Endodermal cell (in vitro differentiated cells): ENCODE measurements at places on chromosomes 13 and 19.
A peak's percentile ranks its signal among the peaks of the same experiment; 100 is the strongest.

DNA sequence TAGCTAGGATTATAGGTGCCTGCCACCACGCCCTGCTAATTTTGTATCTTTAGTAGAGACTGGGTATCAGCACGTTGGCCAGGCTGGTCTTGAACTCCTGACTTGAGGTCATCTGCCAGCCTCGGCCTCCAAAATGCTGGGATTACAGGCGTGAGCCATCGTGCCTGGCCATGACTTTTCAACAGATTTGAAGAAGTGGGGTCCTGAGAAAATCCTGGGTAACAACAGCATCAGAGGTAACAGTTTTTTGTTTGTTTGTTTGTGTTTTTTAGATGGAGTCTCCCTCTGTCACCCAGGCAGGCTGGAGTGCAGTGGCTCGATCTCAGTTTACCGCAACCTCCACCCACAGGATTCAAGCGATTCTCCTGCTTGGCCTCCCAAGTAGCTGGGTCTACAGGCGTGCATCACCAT, 3.7 kb downstream of the JUNB start:
- DNase-seq: no peak

DNA sequence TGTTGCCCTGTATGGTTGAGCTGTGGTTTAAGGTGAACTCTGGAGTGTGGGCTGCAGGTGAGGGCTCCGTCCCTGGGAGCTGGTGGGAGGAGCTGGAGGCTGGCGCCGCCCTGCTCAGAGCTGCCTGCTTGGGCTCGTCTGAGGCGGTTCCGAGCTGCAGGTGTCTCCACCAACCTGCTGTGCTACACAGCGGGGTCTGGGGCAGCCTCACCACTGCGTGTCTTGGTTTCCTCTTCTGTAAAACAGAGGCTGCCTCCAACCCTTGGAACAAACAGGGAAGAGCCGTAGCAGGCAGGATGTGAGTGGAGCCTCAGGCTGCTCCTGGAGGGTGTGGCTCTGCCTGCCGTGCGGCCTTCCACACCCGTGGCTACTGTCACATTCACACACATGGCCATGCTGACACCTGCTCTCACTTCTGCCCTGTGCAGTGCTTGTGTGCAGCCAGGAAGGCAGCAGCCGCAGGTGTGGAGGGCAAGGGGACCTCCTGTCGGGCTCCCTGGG, 21.4 kb downstream of the NAXD start:
- DNase-seq: peak; percentile 45

- no peak for DNase-seq
These were observed 1633.0 kb upstream of the PCDH20 start for GRCh38 chr13:63048653-63049052.

- no peak for DNase-seq
These were observed 27.9 kb downstream of the COL4A2 start for GRCh38 chr13:110334841-110335490.

DNA sequence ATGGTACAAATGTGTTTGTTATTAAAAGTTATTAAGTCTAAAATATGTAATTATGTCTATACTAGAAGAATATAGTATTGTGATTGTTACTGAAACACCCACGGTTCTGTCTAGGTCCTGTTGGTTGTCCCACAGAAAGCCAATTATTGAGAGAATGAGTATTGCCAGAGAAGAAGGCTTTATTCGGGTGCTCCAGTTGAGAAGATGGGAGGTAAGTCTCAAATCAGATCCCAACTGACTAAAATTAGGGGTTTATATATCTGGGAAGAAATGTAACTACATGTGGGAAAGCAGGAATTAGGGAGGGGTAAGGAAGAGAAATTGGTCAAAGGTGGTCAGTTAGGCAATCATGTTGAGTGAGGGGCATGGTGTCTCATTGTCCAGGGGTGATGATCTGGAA, 798.4 kb downstream of the PCDH17 start:
- DNase-seq: no peak

- DNase-seq: no peak
These were observed 38.2 kb downstream of the RFXAP start for GRCh38 chr13:36857253-36857652.

DNA sequence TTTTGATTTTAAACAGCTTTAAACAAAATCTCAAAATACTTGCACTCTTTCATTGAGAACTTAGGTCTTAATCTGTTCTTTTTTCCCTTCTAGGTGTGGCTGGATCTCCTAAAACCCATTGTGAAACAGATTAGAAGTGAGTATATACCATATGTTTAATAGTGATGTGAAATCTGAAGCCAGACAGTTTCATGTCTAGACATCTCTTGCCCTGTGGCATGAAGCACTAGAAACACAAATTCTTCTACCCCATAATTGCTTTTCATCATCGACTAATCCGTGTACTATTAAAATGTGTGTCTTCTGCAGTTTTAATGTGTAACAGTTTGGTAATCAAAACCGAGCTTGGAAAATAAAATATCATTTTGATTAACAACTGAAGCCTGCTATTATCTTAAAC, 188.2 kb upstream of the RNF113B start:
- no peak for DNase-seq

- no peak for DNase-seq
These were observed 70.0 kb downstream of the ATP11A start for GRCh38 chr13:112759827-112760226.

- DNase-seq: peak; percentile 51
These were observed at the start of gene ITGBL1 for GRCh38 chr13:101452519-101453485. Gene ITGBL1, plus strand, starts transcription at chr13:101452675. Its CDS starts 159 bp downstream, at chr13:101452834.

DNA sequence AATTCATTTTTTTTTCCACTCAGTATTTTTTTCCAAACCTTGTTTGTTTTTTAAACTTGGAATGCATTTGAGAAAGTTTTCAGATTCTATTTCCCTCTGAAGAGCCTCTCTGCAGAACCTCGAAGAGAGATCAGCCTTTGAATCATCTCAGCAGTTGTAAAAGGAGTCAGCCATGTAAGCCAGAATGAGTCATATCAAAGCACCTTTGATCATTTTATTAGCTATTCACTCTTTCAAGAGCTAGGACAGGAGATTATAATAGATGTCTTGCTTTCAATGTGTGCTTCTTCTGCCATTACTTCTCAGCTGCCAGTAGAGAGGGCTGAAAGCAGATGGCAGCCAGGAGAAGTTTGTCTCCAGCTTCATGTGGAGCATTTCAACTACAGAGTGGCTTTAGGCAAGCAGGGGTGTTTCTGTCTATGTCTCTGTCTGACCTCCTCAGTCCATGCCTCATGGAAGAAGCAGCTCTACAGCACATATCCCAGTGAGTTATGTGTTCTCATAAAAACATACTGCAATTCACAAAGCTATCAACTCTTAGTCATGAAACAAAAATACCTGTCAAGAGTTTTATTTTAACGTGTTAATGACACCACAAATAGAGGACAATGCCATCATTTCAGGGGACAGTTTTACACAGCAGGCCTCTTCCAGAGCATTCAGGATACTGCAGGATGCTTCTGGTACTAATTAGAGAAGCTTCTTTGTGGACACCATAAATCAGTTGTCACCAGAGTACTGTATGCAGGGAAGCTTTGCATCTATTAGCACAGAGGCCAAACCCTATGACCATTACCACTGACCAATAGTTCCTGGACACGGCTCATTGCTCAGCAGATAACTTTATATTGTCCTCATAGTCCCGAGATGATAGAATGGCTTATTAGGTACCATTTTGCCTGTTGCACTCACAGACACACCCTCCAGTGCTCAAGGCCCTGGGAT, 94.3 kb downstream of the NHLRC3 start:
- no peak for DNase-seq

DNA sequence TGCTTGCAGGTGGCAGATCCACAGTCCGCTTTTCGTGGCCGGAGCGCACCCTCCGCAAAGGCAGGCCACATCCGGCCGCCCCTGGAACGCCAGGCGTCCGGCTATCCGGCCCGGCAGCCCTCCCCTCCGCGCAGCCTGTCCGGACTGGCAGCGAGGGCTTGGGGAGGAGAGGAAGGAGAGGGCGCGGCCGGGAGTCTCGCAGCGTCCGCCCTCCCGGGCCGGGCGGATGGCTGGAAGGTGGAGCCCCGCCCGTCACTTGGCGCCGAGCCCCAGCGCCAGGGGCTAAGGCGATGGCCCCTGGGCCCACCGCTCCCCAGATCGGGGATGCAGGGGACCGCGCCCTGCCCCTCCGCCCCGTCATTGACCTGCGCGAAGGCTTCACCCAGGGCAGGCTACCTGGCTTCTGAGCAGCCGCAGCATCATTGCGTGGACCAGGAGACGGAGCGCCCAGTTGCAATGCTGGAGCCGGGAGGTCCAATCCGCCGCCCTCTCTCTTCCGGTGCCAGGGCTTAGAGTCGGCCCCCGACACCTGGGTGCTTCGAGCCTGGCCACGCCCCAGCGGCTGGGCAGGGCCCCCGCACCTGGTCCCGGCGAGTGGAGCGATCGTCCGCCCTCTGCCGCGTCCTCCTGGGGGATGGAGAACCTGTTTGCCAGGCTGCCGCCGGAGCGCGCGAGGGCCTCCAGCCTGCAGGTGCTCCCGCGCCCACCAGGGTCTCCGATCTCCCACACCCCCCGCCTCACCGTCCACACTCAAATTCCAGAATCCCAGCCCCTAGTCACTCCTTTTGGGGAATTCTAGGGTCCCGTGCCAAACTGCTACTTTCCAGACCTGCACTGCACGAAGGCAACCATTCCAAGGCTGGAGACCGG, at the start of gene FUT1:
FUT1 (minus strand) TSS at position 146 of the 870 bp plus-strand sequence. CDS start 1,360 bp downstream, outside the sequence.
- DNase-seq: peak; percentile 98

- DNase-seq: no peak
These were observed 692.7 kb downstream of the UQCRFS1 start for GRCh38 chr19:28519952-28520861.

GRCh38 chr19:51259348-51260245, 8.7 kb downstream of the SIGLECL1 start:
- DNase-seq: peak; percentile 85

- DNase-seq: no peak
These were observed 33.4 kb downstream of the ALG5 start for GRCh38 chr13:36965767-36966166.

- DNase-seq: no peak
These were observed 237.3 kb upstream of the GPC6 start for GRCh38 chr13:92989301-92989700.

- no peak for DNase-seq
These were observed 662 bp upstream of the SPACA6 start for GRCh38 chr19:51692468-51692867.

- DNase-seq: peak; percentile 15
These were observed 3.4 kb upstream of the FFAR3 start for GRCh38 chr19:35354898-35355297.

- DNase-seq: no peak
These were observed 193.2 kb downstream of the URI1 start for GRCh38 chr19:30135093-30135757.

GRCh38 chr19:31349160-31349881, at the start of gene TSHZ3:
Gene TSHZ3, minus strand, starts transcription at chr19:31349436. Its CDS starts 217 bp downstream, at chr19:31349219.
- peak; percentile 89 for DNase-seq

GRCh38 chr19:35521124-35521743, 6.9 kb downstream of the SBSN start:
- peak; percentile 69 for DNase-seq
